Naive thymus-derived CD8-positive, alpha-beta T cell (primary cell): ENCODE measurements at places on chromosomes 2 and 18.

GRCh38 chr2:43943323-43943722 lies 52.5 kb downstream of the LRPPRC start:
- no peak for DNase-seq

DNA sequence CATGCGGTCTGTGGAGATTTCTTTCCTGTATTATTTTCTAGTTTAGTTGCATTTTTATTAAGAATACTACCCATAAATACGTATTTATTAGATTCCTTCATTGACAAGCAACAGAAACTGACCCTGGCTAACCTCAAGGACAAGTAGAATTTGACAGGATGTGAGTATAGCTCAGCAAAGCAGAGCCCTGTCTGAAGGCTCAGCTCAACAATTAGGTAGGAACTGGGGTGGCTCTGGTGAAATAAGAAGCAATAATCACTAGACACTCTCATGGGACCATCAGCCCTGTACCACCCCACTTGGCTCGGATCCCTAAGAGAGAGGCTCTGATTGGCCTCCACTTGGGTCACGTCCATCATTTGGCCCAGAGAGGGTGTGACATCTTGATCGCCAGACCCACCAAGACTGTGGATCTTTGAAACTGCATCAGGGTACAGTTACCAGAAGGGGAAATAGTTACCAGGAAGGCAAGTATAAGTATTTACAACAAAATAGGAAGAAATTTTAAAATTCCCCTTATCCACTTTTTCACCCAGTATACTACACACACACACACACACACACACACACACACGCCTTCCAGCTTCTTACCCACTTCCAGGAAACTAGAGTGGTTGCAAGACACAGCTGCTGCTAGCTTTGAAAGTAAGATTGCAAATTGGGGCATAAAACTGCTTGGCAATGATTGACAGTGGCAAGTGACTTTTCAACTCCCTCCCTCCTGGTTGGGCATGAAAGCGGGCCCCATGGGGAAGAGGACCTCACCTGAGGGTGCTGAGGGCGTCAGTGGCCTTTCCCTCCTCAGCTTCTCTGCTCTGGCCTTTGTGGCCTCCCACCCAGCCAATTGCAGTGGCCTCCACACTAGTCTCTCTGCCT lies 41.8 kb downstream of the KCTD18 start:
- DNase-seq, result peak; percentile 57

- DNase-seq, result no peak
Measured at GRCh38 chr2:77938462-77938861, 416.3 kb upstream of the LRRTM4 start.

DNA sequence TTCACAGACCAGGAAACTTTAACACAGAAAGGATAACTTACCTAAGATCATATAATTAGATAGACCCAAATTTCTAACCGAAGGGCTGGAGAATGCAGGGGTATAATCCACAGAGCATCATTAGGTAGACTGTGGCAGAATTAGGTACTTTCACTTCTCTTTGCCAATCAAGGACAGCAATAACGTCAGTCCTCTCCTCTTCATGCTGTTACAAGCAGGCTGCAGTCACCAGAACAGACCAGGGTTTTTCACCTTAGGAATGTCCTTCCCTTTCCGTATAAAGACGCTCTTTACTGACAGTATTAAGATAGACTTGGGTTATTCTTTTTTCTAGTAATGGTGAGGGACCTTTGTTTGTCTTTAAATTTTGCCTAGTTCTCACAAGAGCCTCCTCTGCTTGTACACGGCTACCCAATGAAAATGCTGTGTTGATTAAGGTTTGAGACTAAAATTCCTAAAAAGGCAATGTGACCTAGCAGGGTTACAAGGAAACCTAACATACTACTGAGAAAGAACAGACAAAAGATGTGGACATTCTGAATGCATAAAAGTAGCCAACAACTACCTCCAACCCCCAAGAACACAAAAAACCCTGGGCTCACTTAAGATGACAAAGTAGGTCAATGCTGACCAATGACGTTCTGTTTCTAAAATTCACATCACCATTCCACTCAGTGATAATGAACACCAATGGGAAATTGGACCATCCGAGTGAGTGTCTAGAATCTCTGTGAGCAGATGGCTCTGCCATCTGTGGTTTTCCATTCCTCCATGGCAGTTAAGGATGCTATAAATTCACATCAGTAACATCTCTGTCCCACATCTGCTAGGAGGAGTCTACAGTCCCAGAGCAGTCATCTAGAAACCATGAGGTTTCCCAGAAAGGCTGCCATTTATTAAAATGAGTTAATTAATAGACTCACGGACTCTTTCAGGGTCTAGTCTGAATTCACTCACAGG lies 2.1 kb downstream of the PDIA6 start:
- no peak for DNase-seq

DNA sequence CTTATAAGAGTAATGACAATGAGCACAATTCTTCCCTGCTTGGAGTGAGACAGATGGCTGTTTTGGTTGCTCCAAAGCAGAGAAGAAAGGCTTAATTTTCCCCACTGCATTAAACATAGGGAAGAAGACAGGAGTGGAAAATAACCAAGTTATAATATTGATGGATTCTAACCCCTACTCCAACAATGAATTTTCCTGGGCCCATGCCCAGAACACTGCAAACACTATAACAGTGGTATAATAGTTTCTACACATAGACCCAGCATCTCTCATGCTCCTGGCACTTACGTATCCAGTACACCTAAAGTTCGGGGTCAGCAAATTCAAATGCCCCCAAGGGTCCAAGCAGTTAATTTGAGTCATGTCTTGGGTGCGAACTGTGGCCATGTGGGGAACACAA lies 613.4 kb downstream of the PLCL1 start:
- DNase-seq, result no peak

DNA sequence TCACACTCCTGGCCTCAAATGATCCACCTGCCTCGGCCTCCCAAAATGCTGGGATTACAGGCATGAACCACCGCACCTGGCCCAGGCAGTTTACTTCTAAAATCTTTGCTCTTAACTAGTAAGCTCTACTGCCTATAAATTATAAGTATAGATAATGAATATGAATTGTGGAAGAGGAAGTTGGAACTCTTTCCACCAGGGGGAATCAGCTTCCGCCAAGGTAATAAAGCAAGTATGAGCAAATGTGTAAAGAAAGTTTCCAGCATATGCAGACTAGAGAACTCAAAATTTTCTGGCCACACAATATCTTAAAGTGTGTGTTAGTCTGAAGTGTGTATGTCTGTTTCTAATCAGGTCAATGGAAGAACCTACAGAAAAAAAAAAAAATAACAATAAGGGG lies 68.1 kb downstream of the RMDN2 start:
- DNase-seq, result no peak

DNA sequence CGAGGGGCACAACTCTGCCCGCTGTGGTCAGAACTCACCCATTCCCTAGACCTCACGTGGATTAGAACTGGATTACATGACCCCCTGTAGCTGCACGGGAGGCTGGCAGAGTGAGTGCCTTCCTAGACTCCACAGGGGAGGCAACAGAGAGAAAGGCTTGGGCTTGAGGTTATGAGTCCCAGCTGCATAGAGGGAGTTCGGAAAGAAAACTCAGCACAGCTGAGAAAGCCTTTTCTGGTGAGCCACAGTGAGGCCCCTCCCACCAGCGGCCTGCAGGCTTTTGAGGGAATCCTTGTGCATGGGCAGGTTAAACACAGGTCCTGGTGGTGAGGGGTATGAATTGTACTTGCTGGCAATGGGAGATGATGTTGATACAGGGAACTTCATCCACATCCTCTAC lies 217.3 kb downstream of the FHOD3 start:
- DNase-seq, result no peak

- no peak for DNase-seq
Measured at GRCh38 chr2:18790509-18791171, 201.3 kb upstream of the NT5C1B start.

DNA sequence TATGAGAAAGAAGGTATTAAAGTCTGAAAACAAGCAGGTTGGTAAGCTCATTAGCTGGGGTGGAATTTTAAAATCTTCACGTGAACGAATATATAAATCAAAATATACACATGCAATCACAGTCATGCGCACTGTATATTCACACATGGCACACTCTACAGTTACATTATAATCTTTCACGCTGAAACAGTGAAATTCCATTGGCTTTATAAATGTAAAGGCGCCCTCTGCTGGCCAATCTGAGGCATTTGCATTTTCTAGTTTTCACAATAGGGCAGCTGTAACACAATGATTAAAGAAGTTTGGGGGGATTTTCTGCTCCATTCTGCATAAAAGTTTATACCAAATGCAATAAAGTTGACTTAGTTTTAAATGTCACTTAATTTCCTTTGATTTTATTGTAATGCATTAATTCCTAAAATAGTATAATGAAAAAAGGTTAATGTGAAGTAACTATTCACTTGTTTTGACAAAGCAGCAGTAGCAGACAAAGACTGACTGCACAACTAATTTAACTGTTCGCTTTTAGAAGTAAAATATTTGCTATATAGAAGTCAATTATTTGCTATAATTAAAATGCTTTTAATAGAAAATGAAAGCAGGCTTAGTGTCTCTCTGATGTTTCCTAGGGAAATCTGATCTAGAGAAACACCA lies 17.2 kb downstream of the IFIH1 start:
- peak; percentile 36 for DNase-seq

- DNase-seq, result no peak
Measured at GRCh38 chr2:67255933-67256615, 141.1 kb upstream of the ETAA1 start.

GRCh38 chr2:119517433-119517832 lies 6.8 kb downstream of the SCTR start:
- DNase-seq, result no peak

DNA sequence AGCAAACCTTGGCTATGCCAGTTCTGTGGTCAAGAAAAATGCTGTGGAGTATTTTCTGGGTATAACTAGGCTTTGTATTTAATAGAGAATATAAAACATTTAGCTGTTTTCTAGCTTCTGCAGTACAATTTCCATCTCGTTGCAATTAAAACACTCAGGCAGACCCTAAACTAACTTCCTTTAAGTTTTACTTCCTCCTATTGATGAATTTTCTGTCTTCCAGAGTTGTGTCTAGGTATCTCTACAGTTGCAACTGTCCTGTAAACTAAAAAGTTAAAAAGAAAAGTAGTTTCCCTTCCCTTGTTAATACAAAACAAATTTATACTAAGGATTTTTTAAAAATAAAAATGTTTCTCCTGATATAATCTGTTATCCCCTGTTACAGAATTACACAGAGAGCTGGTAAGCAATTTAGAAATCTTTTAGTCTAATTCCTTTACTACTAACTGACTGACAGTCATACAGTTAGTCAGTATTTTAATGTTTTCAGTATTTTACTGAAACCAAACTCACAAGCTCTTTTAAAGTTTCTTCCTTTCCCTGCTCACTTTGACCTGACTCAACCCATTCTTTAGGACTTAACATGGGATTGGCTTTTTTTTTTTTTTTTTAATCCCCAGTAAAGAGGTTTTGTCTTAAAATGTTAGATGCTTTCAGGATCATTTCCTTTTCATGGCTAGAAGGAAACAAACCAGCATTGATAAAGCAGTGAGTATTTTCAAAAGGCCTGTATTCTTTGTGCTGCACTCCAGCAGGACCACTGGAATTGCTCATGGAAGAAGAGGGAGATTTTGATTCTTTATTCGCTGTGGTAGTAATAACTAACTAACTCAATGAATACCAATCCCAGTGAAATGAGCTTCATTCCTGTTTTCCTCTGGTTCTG lies 22.9 kb downstream of the ITGAV start:
- no peak for DNase-seq

GRCh38 chr2:216116418-216116817 lies 7.3 kb downstream of the XRCC5 start:
- DNase-seq, result no peak

DNA sequence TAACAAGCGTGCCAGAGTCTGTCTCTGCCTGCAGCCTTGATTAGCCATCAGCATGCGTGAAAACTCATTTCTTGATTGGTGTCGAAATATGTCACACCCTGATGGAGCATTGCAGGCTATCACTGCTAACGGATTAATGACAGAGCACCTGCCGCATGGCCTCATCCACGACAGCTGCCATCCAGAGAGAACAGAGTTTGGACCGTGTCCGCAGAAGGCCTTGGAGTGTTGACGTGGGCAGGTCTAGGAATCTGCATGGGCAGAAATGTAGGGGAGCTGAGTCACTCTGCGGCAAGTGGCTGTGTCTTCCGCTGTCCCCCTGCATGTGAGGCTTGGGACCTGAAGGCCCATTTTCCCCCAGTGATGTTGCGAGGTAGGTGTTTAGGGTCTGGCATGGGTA lies 43.0 kb downstream of the KLHL29 start:
- no peak for DNase-seq

- DNase-seq, result no peak
Measured at GRCh38 chr2:122056853-122057252, 301.4 kb downstream of the TSN start.

- DNase-seq, result no peak
Measured at GRCh38 chr2:71151620-71152019, 21.2 kb downstream of the MPHOSPH10 start.
